Activated CD8-positive, alpha-beta memory T cell treated with anti-CD3 and anti-CD28 coated beads for 4 hours (primary cell): ENCODE measurements at places on chromosomes 4 and X.

GRCh38 chr4:101253121-101253520, 94.2 kb downstream of the PPP3CA start:
- DNase-seq = no peak

DNA sequence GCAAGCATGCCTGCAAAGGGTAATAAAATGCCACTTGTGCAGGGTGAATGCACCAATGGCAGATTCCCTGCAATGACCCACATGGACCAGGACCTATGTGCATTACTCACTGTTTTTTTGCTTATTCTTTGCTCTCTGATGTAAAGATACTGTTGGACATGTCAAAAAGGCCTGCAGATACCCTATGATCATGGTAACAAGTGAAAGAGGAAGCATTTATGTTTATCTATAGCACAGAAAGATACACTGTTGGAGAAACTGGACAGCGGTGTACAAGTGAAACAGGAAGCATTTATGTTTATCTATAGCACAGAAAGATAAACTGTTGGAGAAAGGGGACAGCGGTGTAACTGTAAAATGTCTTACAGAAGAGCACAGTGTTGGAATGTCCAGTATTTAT, 127.5 kb downstream of the PAPSS1 start:
- no peak for DNase-seq

DNA sequence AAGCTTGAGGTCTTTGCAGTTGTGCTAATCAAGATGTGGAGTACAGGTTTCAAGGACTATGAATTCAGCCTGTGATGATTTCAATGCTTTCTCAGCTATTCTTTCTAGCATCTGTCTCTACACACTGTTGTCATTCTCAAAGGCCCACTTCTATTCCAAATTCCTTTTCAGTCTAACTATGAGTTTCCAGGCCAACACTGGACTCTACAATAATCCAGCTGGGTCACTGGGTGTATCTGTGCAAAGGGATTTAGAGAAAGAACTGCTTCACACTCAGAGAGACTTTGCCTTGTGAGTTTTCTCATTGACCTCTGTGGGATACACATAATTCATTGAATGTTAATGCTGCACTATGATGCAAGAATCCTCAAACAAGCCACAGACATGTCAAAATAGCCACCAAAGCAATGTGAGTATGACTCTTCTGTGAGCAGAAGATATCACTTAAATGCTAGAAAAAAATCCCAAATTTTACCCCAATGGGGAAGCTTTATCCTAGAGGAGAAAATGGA, 171.8 kb upstream of the CLNK start:
- no peak for DNase-seq

DNA sequence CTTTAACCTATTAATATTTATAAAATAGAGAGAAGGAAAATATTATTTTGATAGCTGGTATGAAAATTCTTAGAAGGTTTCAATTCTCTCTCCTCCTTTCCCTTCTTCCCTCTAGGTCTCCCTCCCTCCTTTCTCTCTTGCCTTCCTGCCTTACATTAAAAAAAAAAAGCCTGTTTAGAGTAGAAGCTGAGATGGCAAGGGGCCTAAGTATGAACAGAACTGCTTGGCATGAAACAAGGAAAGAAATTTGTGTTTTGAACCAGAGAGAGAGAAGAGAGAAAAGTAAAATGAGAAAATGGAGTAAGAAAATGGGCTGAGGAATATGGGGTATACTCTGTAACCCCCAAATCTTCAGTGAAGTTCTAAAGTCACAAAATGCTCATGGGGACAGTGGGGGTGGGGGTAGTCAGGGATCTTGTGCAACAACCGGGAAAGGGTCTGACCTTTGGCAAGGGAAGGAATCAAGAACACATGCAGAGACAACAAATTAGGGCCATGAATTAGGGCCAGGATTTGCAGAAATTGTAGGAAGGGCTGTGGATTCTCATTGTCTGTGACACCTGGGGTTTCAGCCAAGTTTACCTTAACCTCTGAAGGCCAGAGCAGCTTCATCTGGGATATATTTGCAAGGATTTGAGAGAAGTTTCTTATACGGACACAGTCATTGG, 30.6 kb downstream of the SUPT20HL2 start:
- DNase-seq = no peak

GRCh38 chr4:119281393-119281792, 40.5 kb downstream of the FABP2 start:
- DNase-seq = no peak
